ENCODE measurements at places on chromosomes 6 and 20. TPM values are rescaled to one million over a fixed set of nuclear protein-coding genes. Genes with fewer than 3 reads are reported as not detected.

PTK6 gene
- total RNA-seq, result 107 TPM

ADISSP gene
- 15.0 TPM for total RNA-seq

TENT5A gene
- 9.2 TPM for total RNA-seq

XKR7 gene
- total RNA-seq, result not detected

GRCh38 chr6:131916847-131917246 lies 34.3 kb downstream of the CCN2 start:
- DNase-seq, result no peak

WFDC10B gene
- total RNA-seq, result not detected

CRISP2 gene
- not detected for total RNA-seq

DNA sequence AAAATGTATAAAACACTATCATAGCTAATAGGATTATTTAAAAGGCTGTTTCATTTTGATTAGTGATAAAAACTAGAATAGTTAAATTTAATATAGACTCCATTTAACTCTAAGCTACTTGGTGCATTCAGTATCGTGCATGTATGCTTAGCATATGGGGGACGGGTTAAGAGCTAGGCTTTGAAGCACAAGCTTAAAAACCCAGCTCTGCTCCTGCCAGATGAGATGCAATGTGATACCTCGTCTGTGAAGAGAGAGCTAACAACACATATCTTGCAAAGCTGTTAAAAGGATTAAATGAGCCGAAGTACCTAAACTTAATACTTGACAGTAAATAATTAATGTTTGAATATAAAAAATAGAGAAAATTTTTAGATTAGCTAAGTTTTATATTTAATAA lies 42.2 kb downstream of the DTNBP1 start:
- no peak for DNase-seq

- peak; percentile 3 for DNase-seq
These were observed 849.9 kb upstream of the EYS start for GRCh38 chr6:66556936-66557335.

- DNase-seq, result no peak
These were observed 38.0 kb downstream of the HIVEP2 start for GRCh38 chr6:142906945-142907470.

GRCh38 chr6:159982731-159983506 lies 14.0 kb downstream of the IGF2R start:
- DNase-seq, result no peak

DNA sequence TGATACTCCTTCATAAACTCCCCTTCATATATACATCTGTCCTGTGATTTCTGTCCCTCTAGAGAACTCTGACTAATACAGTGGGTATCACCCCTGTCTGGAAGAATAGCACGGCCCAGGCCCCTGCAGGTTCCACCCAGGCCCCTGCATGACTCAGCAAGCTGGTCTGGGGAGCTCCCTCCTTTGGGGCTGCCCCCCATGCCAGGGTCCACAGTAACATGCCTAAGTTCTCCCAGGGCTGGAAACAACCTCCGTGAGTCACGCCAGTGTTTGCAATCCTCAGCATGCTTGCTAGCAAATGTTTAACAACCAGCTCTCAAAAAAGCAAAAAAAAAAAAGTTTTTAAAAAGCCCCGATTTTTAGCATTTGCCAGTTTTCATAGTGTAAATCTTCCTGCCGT lies 134.3 kb upstream of the CDH4 start:
- DNase-seq, result peak; percentile 17

- peak; percentile 99 for DNase-seq
These were observed 38.5 kb downstream of the EDN1 start for GRCh38 chr6:12328701-12329100.

- DNase-seq, result no peak
These were observed 59.2 kb downstream of the PTPRA start for GRCh38 chr20:2932498-2932897.

Measured in bronchial epithelial cell (primary cell).